ENCODE measurements at places on chromosomes 3 and 15.

GRCh38 chr3:159919873-159920272, 68.8 kb upstream of the IL12A start:
- no peak for DNase-seq

DNA sequence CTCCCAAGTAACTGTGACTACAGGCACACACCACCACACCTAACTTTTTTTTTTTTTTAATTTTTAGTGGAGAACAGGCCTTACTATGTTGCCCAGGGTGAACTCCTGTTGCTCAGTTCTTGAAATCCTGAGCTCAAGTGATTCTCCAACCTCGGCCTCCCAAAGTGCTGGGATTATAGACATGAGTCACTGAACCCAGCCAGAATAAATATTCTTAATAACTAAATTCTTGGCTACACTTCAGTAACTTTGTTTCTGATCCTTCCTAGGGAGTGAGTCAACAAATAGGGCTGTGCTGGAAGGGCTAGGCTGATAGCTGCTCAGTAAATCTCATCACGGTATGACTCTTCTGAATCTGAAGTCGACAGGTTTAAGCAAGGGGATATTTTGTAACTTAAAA, 56.6 kb downstream of the P3H2 start:
- no peak for DNase-seq

- no peak for DNase-seq
These were observed 29.9 kb upstream of the GHSR start for GRCh38 chr3:172478116-172478515.

GRCh38 chr3:95084738-95085137, 1021.9 kb downstream of the NSUN3 start:
- DNase-seq: no peak

DNA sequence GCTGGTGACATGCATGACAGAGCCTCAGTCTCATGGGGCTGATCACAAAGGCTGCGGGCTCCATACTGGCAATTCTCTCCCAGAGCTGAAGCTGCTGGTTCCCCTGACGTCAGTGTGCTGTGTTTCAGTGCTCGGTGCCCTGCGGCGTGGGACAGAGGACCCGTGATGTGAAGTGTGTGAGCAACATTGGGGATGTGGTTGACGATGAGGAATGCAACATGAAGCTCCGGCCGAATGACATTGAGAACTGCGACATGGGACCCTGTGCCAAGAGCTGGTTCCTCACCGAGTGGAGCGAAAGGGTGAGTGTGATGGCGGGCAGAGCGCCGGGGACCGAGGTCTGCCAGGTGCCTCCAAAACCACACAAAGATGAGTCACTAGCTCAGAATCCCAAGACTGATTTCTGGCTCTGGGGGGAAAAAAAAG, 62.0 kb upstream of the NR2E3 start:
- no peak for DNase-seq

GRCh38 chr3:110066206-110066605, 728.9 kb upstream of the DPPA4 start:
- no peak for DNase-seq

DNA sequence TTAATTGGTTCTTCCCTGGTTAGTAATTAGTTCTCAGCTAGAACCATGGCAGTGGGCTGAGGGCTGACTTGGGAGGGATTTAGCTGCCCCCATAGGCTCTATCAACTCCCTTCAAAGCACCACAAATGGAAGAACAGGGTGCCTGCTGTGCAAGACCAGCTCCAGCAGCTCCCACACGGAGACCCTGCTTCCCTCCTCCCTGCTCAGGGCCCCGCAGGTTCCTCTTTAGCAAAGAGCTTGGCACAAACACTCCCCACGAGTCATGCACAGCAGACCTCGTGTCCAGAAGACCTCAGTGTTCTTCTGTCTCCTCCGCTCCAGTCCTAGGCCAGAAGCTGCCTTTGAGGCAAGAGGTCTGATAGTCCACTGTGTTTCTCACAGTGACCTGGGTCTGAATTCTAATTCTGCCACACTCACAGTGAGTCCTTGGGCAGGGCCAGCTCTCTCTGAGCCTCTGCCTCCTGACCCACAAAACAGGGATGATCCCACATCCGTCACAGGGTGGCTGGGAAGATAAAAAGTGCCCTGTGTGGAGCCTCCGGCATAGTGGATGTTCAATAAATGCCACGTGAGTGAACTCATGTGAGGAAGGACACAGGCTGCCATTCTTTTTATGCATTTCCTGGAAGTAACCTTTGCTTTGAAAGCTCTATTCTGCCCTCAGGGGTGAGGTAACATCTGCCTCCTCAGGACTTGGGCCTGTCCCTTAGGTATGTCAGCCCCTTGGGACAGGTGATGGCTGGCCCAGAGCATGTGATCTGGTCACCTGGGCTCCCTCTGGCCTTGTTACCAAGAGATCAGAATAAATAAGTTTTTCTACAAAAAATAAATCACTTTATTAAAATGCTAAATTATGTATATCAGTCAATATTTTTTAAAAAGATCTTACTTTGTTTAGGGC, 7.6 kb downstream of the RAB6B start:
- DNase-seq: no peak

GRCh38 chr3:161550491-161551195, 54.0 kb downstream of the OTOL1 start:
- DNase-seq: no peak

- no peak for DNase-seq
These were observed 55.8 kb downstream of the TBL1XR1 start for GRCh38 chr3:177141471-177141870.

DNA sequence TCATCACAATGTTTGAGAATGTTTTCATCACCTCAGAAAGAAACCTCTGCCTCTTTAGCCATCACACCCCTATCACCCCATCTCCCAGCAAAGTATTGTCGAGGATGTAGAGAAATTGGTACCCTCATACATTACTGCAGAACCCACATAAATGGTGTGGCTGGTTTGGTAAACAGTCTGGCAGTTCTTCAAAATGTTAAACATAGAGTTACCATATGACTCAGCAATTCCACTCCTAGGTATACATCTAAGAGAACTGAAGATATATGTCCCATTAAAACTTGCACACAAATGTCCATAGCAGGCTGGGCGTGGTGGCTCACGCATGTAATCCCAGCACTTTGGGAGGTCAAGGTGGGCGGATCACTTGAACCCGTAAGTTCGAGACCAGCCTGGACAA, 8.7 kb upstream of the ETFA start:
- DNase-seq: no peak

GRCh38 chr3:169241630-169241990, 421.9 kb downstream of the MECOM start:
- DNase-seq: no peak
